ENCODE measurements at places on chromosomes 7 and 10.

- no peak for DNase-seq
Observed at GRCh38 chr10:114654822-114655575, 3.1 kb downstream of the ABLIM1 start.

- DNase-seq, result no peak
Observed at GRCh38 chr7:87596696-87597095, 4.0 kb downstream of the ABCB1 start.

GRCh38 chr7:107051376-107051775, 6.9 kb downstream of the PRKAR2B start:
- no peak for DNase-seq

DNA sequence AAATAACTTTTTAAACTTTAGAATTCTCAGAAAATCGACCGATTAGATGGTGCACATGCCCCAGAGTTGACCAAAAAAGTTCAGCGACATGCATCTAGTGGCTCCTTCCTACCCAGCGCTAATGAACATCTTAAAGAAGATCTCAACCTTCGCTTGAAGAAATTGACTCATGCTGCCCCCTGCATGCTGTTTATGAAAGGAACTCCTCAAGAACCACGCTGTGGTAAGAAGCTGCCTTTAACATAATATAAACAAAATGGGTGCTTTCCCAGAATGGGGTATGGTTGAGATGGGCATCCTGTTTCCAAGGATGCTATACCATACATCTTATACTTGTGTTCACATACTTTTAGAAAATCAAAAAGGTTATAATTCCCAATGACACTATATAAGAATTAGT, 24.6 kb downstream of the GLRX3 start:
- no peak for DNase-seq

GRCh38 chr10:43196131-43196980, 58.1 kb downstream of the CSGALNACT2 start:
- DNase-seq, result no peak

Measured in NCI-H1048 (cell line).